ENCODE measurements at places on chromosomes 5 and 9.

DNA sequence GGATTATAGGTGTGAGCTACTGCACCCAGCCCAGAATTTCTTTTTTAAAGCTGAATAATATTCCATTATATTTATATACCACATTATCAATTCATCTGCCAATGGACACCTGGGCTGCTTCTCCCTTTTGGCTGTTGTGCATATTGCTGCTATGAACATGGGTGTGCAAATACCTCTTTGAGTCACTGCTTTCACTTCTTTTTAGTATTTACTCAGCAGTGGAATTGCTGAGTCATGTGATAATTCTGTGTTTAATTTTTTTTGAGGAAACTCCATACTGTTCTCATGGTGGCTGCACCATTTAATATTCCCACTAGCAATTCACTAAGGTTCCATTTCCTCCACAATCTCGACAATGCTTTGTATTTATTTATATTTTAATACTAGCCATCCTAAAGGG is 36.1 kb upstream of the KIF4B start:
- DNase-seq: no peak

DNA sequence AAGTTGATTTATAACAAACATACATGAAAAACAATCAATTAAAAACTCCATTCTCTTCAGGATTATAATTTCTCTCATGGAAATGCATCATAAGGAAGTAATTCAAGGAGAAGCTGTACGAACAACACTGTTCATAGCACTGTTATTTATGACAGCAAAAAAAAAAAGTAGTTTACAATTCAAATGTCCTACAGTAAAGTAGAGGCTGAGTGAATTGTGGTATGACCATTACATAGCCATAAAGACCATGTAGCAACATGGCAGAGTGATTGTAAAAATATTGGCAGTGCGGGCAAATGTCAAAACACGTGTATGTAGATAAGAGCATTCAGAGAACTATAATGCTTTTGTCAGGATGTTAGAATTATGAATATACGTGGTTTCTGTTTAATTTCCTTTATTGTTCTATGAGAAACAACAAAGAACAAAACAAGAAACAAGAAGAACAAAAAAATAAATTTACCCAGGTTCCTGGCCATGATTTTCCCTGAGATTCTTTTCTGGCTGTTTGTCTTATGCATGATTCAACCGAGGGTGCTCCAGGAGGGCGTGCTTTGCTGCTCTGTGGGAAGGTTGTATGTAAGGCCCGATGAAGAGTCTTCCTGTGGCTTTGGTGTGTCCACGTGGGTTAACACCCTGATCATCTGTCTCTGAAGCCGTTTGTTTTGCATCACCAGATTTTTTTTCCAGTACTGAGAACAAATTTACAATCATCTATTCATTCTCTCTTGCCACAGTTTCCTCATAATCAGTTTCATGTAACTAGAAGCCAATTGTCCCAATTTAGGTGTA is 28.8 kb downstream of the GCNT4 start:
- no peak for DNase-seq

DNA sequence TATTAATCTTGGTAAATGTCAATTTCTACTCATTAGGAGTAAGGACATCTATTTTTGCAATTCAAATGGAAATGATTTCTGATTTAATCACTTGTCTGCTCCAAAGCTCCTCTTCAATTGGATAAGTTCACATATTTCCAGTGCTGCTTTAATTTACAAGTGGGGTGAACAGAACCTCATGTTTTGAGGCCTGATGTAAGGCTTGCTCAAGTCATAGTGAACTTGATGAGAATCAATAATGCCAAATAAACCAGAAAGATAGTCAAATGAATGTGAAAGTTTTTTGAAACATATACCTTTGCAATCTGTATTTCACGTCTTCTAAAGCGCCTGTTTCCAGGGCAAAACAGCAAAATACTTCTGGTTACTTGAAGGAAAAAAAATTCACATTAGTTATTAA is 15.4 kb upstream of the ACOT12 start:
- no peak for DNase-seq

- no peak for DNase-seq
These were observed 424.0 kb upstream of the CCNH start for GRCh38 chr5:87836696-87837095.

GRCh38 chr5:149363358-149363757 is 5.5 kb downstream of the PCYOX1L start:
- DNase-seq: no peak

DNA sequence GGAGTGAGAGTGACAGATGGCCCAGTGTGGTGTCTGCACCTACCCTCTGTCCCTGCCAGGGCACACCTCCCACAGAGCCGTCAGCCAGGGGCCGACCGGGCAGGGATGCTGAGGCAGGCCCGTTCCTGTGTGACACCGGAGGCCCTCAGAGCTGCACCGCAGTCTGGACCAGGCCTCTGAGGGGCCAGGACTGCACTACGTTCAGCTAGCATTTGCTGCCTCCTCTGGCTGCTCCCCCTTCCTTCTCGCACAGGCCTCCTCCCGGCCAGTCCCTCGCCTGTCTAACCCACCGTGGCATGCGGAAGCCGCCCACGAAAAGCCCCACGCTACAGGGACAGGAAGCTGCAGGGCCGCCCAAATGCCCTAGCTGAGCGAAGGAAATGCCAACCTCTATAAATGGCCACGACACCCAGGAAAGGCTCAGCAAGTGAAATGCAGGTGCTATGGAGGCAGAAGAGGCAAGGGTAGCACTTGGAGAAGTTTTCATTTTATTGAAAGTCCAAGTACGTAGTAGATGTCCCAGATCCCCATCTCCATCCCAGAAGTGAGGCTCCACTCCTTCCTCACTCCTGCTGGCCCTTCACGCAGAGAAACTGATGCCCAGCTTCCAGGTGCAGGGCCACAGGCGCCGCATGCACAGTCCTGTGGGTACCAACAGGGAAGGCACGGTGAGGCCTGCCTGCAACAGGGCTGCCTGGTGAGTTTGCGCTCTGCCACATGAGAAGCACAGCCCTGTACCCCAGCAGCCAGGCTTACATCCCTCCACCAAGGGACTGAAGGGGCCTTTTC is 38.7 kb downstream of the MAPK9 start:
- no peak for DNase-seq

- no peak for DNase-seq
These were observed 4.6 kb downstream of the ARHGEF37 start for GRCh38 chr5:149585910-149586309.

DNA sequence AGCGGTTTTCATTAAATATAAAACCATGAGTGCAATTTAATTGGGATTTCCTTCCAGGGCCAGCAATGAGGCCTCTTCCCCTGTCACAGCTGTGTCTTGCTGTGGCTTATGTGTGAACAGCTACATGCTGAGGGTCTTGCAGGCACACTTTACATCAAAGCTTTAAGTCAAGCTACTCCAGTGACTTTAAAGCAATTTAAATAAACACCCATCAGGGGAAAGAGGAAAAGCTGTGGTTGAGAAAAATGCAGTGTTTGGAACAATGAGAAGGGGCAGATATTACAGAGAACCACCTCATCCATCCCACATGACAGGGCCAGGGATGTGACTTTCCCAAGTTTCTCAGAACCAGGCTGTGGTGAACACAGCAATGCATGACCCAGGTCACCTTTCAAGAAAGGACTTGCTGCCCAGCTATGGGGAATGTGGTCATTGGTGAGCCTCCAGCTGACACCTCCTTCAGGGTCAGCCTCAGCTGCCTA is 115.9 kb upstream of the LPAR1 start:
- no peak for DNase-seq

DNA sequence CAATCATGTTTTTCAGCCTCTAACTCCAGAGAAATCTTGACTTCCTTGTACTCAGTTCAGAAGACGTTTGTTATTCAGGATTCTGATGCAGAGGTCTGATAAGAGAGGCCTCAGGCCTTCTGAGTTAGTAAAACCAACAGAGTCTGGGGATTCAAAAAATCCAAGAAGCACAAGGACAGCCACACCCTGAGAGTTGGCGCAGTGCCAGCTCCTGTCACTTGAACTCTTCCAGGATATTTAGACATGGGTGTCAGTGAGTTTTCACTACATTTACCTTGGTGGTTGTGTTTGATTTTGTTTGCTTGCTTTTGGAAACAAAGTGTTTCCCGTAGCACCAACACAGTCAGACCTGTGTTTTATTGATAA is 41.6 kb upstream of the PDE8B start:
- DNase-seq: no peak
